Lung microvascular endothelial cell (primary cell): ENCODE measurements at places on chromosomes 11 and 22. TPM values are rescaled to one million over a fixed set of nuclear protein-coding genes. Genes with fewer than 3 reads are reported as not detected.

CRYBB1 gene
- total RNA-seq = 0.22 and 0.40 TPM in 2 replicates

SEC14L6 gene
- not detected in 2 replicates for total RNA-seq

DEFB131B gene
- not detected in 2 replicates for total RNA-seq

GCAT gene
- total RNA-seq = 11.9 and 19.8 TPM in 2 replicates

GRCh38 chr11:65478388-65479183, 20.3 kb upstream of the MALAT1 start:
- no peak for DNase-seq

DNA sequence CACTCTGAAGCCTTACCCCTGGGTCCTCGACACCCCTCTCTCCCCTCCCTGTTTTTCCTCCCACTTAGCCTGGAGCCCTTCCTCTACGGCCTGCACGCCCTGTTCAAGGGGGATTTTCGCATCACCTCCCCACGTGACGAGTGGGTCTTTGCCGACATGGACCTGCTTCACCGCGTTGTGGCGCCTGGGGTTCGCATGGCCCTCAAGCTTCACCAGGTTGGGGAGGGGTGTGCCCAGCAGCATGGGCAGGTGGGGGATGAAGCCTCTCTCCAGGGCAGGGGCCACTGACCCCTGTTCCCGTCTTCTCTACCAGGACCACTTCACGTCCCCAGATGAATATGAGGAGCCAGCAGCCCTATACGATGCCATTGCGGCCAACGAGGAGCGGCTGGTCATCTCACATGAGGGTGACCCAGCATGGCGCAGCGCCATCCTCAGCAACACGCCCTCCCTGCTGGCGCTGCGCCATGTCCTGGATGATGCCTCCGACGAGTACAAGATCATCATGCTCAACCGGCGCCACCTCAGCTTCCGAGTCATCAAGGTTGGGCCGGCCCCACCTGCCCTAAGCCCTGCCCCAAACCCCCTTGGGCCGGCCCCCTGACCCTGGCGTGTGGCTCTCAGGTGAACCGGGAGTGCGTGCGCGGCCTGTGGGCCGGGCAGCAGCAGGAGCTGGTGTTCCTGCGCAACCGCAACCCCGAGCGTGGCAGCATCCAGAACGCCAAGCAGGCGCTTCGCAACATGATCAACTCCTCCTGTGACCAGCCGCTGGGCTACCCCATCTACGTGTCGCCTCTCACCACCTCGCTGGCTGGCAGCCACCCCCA, 2.8 kb upstream of the SIPA1 start:
- no peak for DNase-seq

CCDC116 gene
- not detected in 2 replicates for total RNA-seq
